Calu3 (cell line): ENCODE measurements at places on chromosomes 12 and 14. TPM values are rescaled to one million over a fixed set of nuclear protein-coding genes. Genes with fewer than 3 reads are reported as not detected.

GRCh38 chr12:117599849-117600248 lies 238.4 kb upstream of the NOS1 start:
- peak overlapping the region; percentile 55 for H3K27ac ChIP-seq
- H3K4me1 ChIP-seq: peaks cover 36% of the 10 kb centered on the region
- H3K27me3 ChIP-seq: no peaks in the 10 kb centered on the region
- peak; percentile 80 for DNase-seq
- peak overlapping the region; percentile 10 for H3K4me3 ChIP-seq

DNA sequence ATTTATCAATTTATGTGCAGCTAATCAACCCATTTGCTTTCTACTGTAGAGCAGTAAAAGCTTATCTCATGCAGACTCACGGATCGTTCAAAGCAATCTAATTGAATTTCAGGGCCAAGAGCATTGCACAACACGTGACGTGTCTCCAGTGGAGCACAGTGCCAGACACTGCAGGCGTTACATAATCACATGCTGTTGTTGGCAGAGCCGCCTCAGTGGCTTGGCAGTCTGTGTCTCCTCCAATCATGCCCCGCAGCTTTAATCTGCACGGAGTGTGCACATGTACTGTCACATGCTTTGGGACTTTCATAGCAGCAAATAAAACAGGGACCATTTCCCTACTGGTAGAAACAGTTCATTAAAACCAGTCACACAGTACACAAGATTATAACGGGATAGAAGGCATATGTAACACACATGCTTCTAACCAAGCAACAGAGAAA lies 309.3 kb downstream of the ITPR2 start:
- H3K27me3 ChIP-seq: peaks cover 6% of the 10 kb centered on the region
- DNase-seq: peak; percentile 65
- no peak overlapping the region for H3K4me3 ChIP-seq
- H3K27ac ChIP-seq: no peak overlapping the region

GRCh38 chr12:108633534-108634248 lies at the start of gene SELPLG:
SELPLG (minus strand) TSS chr12:108633894; CDS start chr12:108624307, 9,587 bp downstream.
- H3K4me3 ChIP-seq: no peak within 1 kb of the TSS
- no peak for DNase-seq
- no peaks in the 10 kb centered on the region for H3K27me3 ChIP-seq
- peaks cover 43% of the 10 kb centered on the region for H3K4me1 ChIP-seq
- H3K36me3 ChIP-seq: peaks cover 5% of the 10 kb centered on the region

Gene RPS6KL1
- 16.4 and 18.5 TPM in 2 replicates for total RNA-seq

Gene GYS2
- not detected in 2 replicates for total RNA-seq
